ENCODE measurements at places on chromosomes 13 and 19. TPM values are rescaled to one million over a fixed set of nuclear protein-coding genes. Genes with fewer than 3 reads are reported as not detected.

- peak overlapping the region; percentile 35 for H3K4me3 ChIP-seq
- H3K36me3 ChIP-seq = peaks cover 53% of the 10 kb centered on the region
- peak overlapping the region; percentile 72 for H3K27ac ChIP-seq
- DNase-seq = no peak
- no peaks in the 10 kb centered on the region for H3K27me3 ChIP-seq
These were observed 6.3 kb downstream of the ARHGAP45 start for GRCh38 chr19:1073063-1073955.

The NKG7 gene
- total RNA-seq = 263 TPM

- peaks cover 17% of the 10 kb centered on the region for H3K27me3 ChIP-seq
- no peaks in the 10 kb centered on the region for H3K36me3 ChIP-seq
- H3K4me3 ChIP-seq = no peak overlapping the region
- peaks cover 2% of the 10 kb centered on the region for H3K4me1 ChIP-seq
- no peak for DNase-seq
These were observed 1.4 kb downstream of the CEACAM18 start for GRCh38 chr19:51479531-51480331.

DNA sequence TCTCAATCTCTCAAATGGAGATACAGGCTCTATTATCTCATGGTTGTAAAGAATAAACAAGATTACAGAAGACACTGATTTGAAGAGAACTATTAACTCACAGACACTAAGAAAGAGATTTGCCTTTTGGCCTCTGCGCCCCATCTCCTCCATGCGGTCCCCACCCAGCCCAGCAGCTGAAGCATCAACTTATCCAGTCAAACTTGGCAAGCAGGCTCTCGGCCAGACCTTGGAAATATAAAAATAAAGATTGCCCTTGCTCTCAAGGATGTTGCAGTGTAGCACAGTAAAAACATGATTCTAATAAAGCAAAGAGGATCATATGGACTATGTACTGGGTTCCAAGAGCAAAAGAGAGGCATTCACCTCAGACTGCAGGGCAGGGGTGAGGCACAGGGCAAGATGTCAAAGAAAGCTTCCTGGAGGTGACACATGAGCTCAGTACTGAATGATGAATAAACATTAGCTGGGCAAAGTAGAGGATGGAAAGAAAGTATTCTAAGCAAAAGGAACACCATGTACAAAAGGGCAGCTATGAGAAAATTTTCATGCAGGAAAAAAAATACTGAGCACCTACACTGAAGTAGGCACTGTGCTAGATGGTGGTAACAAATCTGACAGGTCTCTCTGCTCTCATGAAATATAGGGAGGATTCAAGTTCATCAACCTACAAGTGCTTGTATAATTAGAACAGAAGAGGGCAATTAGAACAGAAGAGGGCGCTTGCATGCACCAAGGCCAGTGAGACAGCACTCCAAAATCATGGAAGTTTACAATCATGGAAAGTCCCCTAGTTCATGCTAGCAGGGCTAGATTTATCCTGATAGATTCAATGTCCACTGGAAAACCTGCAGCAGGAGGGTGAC is 85.0 kb downstream of the SACS start:
- H3K27me3 ChIP-seq = no peaks in the 10 kb centered on the region
- H3K27ac ChIP-seq = no peak overlapping the region
- H3K4me3 ChIP-seq = no peak overlapping the region

GRCh38 chr13:94968040-94968756 is 255.9 kb upstream of the SOX21 start:
- H3K27me3 ChIP-seq = peaks cover 67% of the 10 kb centered on the region
- peak; percentile 28 for DNase-seq
- no peak overlapping the region for H3K4me3 ChIP-seq
- no peaks in the 10 kb centered on the region for H3K36me3 ChIP-seq

DNA sequence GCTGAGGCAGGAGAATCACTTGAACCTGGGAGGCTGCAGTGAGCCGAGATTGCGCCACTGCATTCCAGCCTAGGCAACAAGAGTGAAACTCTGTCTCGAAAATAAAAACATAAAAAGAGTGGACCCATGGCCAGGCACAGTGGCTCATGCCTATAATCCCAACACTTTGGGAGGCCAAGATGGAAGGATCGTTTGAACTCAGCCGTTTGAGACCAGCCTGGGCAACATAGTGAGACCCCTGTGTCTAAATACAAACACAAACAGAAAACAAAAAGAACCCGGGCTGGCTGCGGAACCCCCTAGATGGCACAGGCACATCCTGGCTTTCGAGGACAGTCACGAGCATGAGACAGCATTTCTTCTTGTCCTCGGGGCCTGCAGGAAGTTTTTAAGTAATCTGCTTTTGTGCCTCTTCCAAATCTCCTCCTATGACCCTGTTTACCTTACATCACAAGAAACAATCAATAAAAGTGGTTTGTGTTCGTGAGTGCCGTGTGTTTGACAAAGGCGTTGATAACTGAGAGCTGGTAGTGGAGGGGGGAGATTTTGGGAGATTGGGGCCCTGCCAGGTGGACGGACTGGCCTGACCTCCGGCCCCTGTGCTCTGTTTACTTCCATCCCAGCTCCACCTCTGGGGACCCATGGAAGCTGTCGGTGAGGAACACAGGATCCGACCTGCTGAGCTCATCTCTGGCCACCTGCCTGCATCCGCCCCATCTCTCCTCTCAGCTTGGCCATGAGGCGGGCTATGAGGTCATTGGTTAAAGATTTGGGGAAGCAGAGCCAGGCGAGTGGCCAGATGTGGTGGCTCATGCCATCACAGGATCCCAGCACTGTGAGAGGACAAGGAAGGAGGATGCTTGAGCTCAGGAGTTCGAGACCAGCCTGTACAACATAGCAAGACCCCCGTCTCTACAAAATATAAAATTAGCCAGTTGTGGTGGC is 5.9 kb upstream of the GDF15 start:
- H3K4me1 ChIP-seq = peaks cover 1% of the 10 kb centered on the region
- peaks cover 11% of the 10 kb centered on the region for H3K27me3 ChIP-seq
- H3K4me3 ChIP-seq = no peak overlapping the region
- H3K36me3 ChIP-seq = no peaks in the 10 kb centered on the region
- no peak overlapping the region for H3K27ac ChIP-seq

DNA sequence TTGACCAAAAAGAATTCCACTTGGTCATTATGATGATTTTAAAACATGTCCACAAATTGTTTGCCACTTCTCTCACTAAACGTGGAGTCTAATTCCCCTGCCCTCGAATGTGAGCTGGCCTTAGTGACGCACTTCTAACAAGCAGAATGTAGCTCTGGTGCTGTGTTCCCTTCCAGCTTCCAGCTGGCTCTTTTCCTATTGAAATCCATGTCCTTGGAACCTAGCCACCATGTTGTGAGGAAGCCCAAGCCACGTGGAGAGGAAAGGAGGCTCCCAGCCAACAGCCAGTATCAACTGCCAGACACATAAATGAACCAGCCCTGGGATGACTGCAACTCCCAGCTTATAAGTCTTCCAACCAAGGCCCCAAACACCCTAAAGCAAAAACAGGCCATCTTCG is 23.6 kb upstream of the CEBPA start:
- H3K27ac ChIP-seq = no peak overlapping the region
- H3K4me1 ChIP-seq = no peaks in the 10 kb centered on the region
- peaks cover 16% of the 10 kb centered on the region for H3K27me3 ChIP-seq

The IGFL4 gene
- total RNA-seq = not detected

DNA sequence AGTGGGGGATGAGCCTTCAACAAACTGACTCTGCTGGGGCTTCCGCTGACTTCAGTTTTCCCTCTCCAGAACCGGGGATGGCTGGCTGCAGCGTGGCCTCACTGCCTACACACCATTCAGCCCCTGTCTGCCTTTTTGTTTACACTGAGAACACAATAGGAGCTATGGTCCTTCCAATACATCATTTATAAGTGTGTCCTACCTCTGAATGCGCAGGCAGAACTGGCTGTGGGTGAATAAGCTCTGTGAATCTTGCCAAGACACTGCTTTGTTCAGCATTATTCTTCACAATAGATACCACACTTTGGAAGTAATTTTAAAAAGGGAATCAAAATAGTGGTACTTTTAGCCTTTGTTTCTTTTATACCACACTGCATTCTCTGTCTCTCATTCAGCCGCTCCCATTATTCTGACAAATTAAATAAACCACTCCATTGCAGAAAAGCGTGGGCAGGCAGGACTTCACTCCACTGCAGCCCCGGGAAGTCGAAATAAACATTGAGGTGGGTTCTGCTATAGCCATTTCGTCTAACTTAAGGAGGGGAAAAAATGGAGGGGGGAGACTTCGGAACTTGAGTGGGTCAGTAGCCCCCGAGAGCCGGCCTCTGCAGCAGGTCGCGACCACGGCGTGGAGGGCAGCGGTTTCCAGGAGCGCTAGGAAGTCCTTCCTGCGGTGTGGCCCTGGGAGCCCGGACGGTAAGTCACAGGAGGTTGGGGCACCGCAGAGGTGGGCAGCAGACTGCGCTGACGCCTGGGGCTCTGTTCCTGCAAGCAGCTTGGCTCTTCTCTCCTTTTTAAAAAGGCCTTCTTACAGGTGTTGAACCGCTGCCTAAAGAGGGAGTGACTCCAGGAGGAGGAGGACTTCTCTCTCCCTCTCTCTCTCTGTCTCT is 94.8 kb upstream of the SOX1 start:
- no peaks in the 10 kb centered on the region for H3K4me1 ChIP-seq
- H3K4me3 ChIP-seq = no peak overlapping the region

- H3K4me3 ChIP-seq = no peak overlapping the region
- no peak for DNase-seq
- H3K27ac ChIP-seq = no peak overlapping the region
- H3K4me1 ChIP-seq = no peaks in the 10 kb centered on the region
These were observed 13.2 kb downstream of the ZNF793 start for GRCh38 chr19:37519890-37520289.

DNA sequence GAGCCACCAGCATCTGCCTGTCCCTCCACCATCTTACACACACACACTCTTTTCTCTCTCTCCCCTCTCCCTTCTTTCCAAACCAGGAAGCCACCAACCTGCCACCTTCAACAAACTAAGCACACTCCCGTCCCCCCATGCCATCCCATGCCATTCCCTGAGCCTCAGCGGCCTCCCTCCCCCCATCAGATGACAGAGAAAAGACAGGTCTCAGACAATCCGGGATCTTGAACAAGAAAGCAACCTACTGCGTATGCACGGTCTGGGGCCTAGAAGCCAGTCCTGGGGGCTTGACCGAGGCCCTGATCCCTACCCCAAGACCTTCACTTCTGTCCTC is 19.4 kb downstream of the AKT2 start:
- H3K36me3 ChIP-seq = peaks cover 30% of the 10 kb centered on the region
- no peak overlapping the region for H3K27ac ChIP-seq
- DNase-seq = no peak
- no peak overlapping the region for H3K4me3 ChIP-seq
- no peaks in the 10 kb centered on the region for H3K27me3 ChIP-seq
- H3K4me1 ChIP-seq = peaks cover 11% of the 10 kb centered on the region

DNA sequence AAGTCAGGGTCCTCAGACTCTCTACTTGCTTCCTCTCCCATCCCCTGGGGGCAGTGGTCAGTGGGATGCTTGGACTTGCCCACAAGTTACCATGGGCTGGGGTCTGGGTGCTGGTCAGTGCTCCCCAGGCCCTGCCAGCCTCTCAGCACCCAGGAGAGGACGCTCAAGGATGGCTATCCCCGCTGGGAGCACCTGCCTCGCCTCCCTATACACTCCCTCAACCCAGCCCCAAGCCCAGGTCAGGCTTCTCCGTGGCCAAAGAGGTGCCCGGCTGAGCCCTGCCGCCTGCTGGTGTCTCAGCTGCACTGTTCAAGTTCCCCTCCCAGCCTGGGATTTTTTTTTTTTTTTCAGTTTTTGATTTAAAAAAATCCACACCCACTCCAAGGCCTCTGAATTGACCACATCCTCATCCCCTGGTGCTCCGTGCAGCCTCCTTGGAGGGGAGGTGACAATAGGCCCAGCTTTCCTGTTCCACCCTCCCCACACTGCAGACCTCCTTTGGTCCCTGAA is 10.8 kb downstream of the F2RL3 start:
- no peaks in the 10 kb centered on the region for H3K36me3 ChIP-seq
- peaks cover 15% of the 10 kb centered on the region for H3K4me1 ChIP-seq
- peak; percentile 63 for DNase-seq
- peaks cover 24% of the 10 kb centered on the region for H3K27me3 ChIP-seq
- peak overlapping the region; percentile 20 for H3K27ac ChIP-seq
- H3K4me3 ChIP-seq = peak overlapping the region; percentile 31

The RASL11A gene
- total RNA-seq = 0.20 TPM

DNA sequence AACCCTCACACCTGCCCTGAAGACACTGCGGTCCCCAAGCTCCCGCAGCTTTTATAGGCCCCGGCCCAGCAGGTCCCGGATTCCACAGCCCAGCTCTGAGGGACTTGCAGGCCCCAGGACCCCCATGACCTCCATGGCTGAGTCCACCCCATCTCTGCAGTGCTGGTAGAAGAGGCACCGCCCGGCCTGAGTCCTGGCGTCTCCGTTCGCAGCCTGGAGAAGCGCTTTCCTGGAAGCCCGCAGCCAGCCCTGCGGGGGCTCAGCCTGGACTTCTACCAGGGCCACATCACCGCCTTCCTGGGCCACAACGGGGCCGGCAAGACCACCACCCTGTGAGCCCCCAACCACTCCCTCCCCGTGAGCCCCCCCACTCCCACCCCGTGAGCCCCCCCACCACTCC is 9.2 kb downstream of the ABCA7 start:
- no peak for DNase-seq
- peaks cover 15% of the 10 kb centered on the region for H3K36me3 ChIP-seq
- H3K4me1 ChIP-seq = peaks cover 4% of the 10 kb centered on the region
- no peak overlapping the region for H3K4me3 ChIP-seq
- H3K27ac ChIP-seq = no peak overlapping the region
- no peaks in the 10 kb centered on the region for H3K27me3 ChIP-seq

DNA sequence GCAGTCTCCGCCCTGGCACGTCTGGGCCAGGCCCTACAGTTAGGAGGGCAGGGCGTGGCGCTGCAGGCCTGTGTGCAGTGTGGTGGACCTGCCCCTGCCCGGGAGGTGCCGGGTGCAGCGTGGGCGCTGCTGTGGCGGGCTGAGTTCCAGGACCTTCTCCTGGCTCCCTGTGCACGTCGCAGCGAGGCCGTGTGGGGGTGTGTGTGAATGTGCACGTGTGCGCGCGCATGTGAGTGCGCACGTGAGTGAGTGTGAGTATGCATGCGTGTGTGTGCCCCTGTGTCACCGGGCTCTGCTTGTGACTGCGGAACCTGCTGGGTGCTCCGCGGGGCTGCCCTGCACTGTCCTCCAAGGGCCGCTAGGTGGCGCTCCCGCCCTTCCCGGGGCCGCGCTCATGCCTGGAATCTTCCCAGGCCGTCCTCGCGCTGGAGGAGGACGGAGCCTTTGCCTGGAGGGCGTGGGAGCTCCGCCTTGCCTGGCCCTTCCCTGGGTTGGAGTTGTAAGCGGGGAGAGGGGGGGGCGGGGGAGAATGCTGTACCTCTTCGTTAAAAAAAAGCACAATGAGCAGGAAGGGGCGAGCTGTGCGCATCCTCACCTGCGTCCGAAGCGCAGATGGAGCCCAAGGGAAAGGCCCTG is 79.3 kb downstream of the KDM4B start:
- peaks cover 1% of the 10 kb centered on the region for H3K36me3 ChIP-seq
